ENCODE measurements at places on chromosomes 3 and 15.

DNA sequence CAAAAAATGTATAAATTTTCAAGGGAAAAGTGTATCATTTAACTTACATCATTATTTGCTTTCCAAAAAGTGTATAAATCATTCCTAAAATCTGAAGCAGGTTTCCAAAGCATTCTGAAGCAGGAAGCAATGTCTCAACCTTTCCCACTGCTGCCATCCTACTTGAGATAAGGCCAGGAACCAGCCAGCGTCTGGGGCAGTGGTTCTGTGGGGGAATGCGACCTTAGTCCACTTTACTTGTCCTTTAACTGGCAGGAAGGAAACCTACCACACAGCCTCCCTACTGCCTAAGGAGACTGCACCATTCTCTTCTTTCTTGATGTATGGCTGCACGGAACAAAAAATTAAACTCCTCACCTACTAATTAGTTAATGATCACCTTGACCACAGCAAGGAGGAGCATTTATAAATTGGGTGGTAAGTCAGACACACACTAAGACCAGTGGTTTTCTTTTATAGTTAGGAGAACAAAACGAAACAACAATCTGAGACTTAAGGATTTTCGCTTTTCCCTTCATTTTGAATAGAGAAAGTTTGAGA, 3.7 kb downstream of the SORD start:
- no peak for DNase-seq
- H3K27me3 ChIP-seq: no peaks in the 10 kb centered on the region
- peaks cover 15% of the 10 kb centered on the region for H3K4me1 ChIP-seq
- H3K4me3 ChIP-seq: no peak overlapping the region
- H3K27ac ChIP-seq: no peak overlapping the region

GRCh38 chr15:64851503-64851840, 9.8 kb downstream of the PLEKHO2 start:
- H3K4me1 ChIP-seq: peaks cover 51% of the 10 kb centered on the region
- no peak overlapping the region for H3K4me3 ChIP-seq
- H3K27ac ChIP-seq: peak overlapping the region; percentile 62
- no peaks in the 10 kb centered on the region for H3K27me3 ChIP-seq

- no peaks in the 10 kb centered on the region for H3K4me1 ChIP-seq
- H3K4me3 ChIP-seq: no peak overlapping the region
- DNase-seq: no peak
- no peaks in the 10 kb centered on the region for H3K36me3 ChIP-seq
These were observed 42.2 kb downstream of the MUC4 start for GRCh38 chr3:195769551-195769950.

- no peaks in the 10 kb centered on the region for H3K36me3 ChIP-seq
- no peak for DNase-seq
- no peaks in the 10 kb centered on the region for H3K27me3 ChIP-seq
- H3K27ac ChIP-seq: no peak overlapping the region
- H3K4me1 ChIP-seq: no peaks in the 10 kb centered on the region
- no peak overlapping the region for H3K4me3 ChIP-seq
These were observed 63.0 kb upstream of the PFN2 start for GRCh38 chr3:150033721-150034120.

DNA sequence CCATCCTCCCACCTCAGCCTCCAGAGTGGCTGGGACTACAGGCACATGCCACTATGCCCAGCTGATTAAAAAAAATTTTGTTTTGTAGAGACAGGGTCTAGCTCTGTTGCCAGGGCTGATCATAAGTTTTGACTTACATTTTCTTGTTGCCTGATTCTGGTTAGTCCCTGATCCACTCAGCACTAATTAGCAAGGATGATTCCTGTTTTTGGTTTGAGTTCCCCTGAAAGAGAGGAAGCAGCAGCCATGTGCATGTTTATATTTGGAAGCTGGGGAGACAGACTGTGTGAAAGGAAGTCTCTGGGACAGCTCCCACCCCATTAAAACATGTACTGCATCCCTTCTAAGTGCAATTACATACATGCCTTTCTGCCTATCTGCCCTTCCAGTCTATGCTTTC, 3.6 kb upstream of the NCK1 start:
- peaks cover 7% of the 10 kb centered on the region for H3K4me1 ChIP-seq
- H3K36me3 ChIP-seq: no peaks in the 10 kb centered on the region
- H3K27ac ChIP-seq: no peak overlapping the region
- no peak for DNase-seq

- H3K4me1 ChIP-seq: no peaks in the 10 kb centered on the region
- H3K27ac ChIP-seq: no peak overlapping the region
- no peak overlapping the region for H3K4me3 ChIP-seq
- H3K27me3 ChIP-seq: no peaks in the 10 kb centered on the region
These were observed 1287.2 kb downstream of the NSUN3 start for GRCh38 chr3:95350049-95350448.

- H3K27me3 ChIP-seq: no peaks in the 10 kb centered on the region
- H3K4me3 ChIP-seq: no peak overlapping the region
- peak overlapping the region; percentile 66 for H3K27ac ChIP-seq
- peaks cover 22% of the 10 kb centered on the region for H3K36me3 ChIP-seq
- H3K4me1 ChIP-seq: peaks cover 27% of the 10 kb centered on the region
These were observed 22.1 kb upstream of the SLC28A1 start for GRCh38 chr15:84862214-84862975.

DNA sequence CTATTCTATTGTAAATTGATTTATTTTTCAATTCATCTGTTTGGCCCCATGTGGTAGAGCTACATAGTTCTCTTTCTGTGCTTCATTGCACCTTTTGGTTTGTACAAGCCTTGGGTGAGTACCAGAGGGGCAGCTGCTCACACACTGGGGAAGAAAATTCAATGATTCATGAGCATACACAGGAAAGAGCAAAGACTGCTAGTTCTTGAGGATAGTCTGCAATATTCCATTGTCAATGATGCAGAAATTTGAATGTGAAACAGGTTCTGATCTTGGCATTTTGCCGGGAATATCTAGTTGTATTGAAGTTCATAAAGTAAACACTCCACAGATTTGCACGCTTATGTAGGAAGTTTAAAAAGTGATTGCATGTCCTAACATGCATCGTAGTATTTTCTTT, 304.6 kb downstream of the NAALADL2 start:
- H3K27ac ChIP-seq: no peak overlapping the region
- H3K27me3 ChIP-seq: no peaks in the 10 kb centered on the region
- no peaks in the 10 kb centered on the region for H3K36me3 ChIP-seq
- no peak overlapping the region for H3K4me3 ChIP-seq
- no peak for DNase-seq
- H3K4me1 ChIP-seq: no peaks in the 10 kb centered on the region

GRCh38 chr3:117624424-117624823, 914.8 kb downstream of the TUSC7 start:
- peaks cover 6% of the 10 kb centered on the region for H3K4me1 ChIP-seq
- no peak overlapping the region for H3K27ac ChIP-seq

DNA sequence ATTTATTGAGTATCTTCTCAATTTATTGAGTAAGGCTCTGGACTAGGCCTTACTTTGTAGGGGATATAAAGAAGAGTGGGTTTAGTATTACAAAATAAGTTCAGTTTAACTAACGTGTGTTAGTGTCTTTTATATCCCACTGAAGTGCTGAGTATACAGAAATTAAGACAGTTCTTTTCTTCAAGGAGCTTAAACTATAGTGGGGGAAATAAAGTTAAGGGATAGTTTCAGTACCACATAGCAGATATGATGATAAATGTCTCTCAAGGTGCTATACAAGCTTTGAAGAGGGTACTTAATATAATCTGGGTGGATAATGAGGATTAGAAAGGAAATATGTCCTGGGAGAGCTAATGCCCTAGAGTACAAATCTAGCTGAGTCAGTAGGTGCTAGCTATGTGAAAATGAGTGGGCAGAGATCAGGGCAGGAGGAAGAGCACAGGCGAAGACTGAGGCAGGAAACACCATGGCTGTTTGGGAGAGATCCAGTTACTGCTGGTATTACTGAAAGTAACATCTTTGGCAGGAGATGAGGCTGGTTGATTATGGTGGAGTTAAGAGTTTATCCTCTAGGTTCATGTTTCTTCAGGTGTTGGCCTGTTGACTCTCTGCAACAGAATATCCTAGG, 46.0 kb downstream of the TEX9 start:
- H3K36me3 ChIP-seq: no peaks in the 10 kb centered on the region
- no peak overlapping the region for H3K27ac ChIP-seq
- no peak for DNase-seq
- no peak overlapping the region for H3K4me3 ChIP-seq

DNA sequence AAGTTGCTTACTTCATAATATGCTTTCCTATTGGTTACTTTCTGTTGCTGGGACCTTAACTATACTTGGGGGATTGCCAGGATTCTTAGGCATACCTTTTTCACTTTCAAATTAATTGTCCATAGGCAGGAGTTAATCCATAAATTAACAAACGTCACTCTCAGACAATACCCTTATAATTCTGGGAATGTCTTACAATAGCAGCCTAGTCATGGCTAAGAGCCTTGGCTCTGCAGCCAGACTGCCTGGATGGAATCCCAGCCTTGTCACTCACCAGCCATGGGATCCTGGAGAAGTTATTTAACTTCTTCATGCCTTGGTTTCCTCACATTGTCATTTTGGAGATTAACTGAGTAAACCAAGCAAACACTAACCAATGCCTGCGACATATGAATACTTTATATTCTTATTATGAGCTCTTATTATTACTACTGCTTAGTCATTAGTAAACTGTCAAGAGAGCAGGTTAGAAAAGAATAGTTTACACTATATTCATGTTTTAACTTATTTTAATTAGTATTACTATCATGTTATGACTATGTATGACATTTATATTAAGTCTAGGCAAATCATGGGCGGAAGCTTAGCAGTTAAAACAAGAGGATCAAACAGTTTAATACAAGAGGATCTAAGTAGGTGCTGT, 29.0 kb downstream of the GYG1 start:
- peaks cover 29% of the 10 kb centered on the region for H3K36me3 ChIP-seq
- no peak overlapping the region for H3K4me3 ChIP-seq
- peak overlapping the region; percentile 59 for H3K27ac ChIP-seq
- no peak for DNase-seq

- no peak overlapping the region for H3K27ac ChIP-seq
- H3K4me1 ChIP-seq: no peaks in the 10 kb centered on the region
- H3K4me3 ChIP-seq: no peak overlapping the region
- H3K27me3 ChIP-seq: no peaks in the 10 kb centered on the region
These were observed 22.7 kb upstream of the IREB2 start for GRCh38 chr15:78415284-78415683.

DNA sequence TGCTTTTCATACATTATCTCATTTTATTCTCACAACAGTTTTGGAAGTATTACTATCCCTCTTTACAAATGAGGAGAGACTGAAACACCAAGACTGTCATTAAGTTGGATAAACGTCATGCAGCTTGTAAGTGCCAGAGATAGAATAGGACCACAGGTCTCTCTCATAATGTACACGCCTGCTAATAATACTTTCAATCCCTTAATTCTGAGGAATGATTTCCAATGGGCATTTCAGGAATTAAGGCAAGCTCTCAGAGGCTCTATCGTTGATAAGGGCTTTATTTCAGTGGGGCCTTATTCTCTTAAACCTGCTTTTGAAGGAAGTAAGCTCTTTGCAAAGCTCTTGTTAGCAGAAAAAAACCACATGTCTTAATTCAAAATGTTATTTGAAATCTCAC, 229.1 kb downstream of the NFKBIZ start:
- H3K4me1 ChIP-seq: no peaks in the 10 kb centered on the region
- H3K27ac ChIP-seq: no peak overlapping the region
- no peaks in the 10 kb centered on the region for H3K36me3 ChIP-seq

DNA sequence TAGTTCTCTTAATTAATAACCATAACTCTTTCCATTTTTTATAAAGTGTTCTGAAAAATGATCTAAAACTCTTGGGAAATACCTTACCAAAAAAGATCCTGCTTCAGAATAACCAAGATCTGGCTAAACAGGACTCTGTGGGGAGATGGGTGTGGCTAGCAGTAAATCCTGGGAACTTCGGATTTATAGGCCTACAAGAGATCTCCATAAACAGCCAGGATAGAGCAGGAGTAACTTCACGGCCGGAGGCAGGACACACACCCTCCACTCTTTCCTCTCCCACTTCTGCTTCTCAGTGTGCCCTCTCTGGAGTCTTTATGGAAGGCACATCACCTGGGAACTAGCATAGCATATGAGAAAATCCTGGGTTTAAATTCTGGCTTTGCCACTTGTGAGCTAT, 309.4 kb upstream of the SOX2 start:
- no peaks in the 10 kb centered on the region for H3K27me3 ChIP-seq
- no peaks in the 10 kb centered on the region for H3K36me3 ChIP-seq
- no peaks in the 10 kb centered on the region for H3K4me1 ChIP-seq
- no peak overlapping the region for H3K4me3 ChIP-seq

DNA sequence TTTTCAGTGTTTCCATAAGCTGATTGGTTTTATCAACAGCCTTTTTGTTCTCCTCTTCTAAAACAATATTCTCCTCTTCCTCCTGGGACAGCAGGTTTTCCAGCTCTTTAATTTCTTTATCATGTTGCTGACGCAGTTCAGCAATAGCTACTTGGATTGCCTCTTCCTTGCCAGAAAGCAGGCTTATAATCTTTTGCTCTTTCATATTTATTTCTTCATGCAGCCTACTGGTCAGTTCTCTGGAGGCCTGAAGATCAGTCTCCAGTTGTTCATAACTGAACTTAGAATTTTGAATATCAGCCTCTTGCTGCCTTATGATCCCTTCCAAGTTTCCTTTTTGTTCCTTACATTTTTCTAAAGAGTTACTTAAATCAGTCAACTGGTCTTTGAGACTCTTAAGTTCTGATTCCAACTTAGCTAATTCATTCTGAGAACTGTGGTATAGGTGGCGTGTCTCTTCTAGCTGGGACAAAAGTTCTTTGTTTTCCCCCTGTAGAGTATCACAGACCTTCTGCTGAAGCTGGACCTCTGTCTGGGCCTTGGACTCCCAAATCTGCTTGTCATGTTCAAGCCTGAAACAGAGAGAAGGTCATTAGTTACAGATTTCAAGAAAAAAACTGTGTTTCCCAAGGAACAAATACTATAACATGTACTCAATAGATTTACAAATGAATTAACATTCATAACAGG, 31.5 kb upstream of the HCLS1 start:
- no peak for DNase-seq
- H3K36me3 ChIP-seq: peaks cover 33% of the 10 kb centered on the region
- H3K27ac ChIP-seq: no peak overlapping the region
- H3K27me3 ChIP-seq: no peaks in the 10 kb centered on the region
- no peak overlapping the region for H3K4me3 ChIP-seq
- H3K4me1 ChIP-seq: no peaks in the 10 kb centered on the region

DNA sequence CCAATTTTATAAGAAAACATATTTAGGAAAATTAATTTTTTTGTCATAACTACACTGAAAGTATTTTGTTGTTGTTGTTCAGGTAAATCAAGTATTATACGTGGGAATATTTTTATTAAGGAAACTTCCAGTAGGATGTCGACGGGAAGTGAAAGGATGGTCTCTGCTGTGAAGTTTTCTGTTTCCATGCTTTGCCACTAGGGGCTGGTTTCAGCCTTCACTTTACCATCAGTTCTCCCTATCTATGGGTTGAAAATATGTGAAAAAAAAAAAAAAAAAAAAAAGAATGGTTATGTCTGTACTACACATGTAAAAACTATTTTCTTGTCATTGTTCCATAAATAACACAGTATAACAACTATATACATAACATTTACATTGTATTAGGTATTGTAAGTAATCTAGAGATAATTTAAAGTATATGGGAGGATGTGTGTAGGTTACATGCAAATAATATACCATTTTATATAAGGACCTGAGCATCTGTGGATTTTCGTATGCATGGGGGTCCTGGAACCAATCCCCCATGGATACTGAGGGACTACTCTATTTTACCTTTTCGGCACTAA, 136.7 kb downstream of the SMAD6 start:
- H3K27me3 ChIP-seq: no peaks in the 10 kb centered on the region
- no peak overlapping the region for H3K4me3 ChIP-seq
- DNase-seq: no peak
- no peaks in the 10 kb centered on the region for H3K36me3 ChIP-seq

GRCh38 chr15:81080996-81081395, 53.1 kb upstream of the CFAP161 start:
- H3K27me3 ChIP-seq: no peaks in the 10 kb centered on the region
- H3K27ac ChIP-seq: no peak overlapping the region
- DNase-seq: no peak
- H3K4me1 ChIP-seq: no peaks in the 10 kb centered on the region
- no peaks in the 10 kb centered on the region for H3K36me3 ChIP-seq
- no peak overlapping the region for H3K4me3 ChIP-seq

Data from tibial artery (tissue), 4 donors.